Muscle of back (tissue), 13 donors: ENCODE measurements at places on chromosomes 4 and X. TPM values are rescaled to one million over a fixed set of nuclear protein-coding genes. Genes with fewer than 3 reads are reported as not detected.

Gene XAGE1A
- polyA plus RNA-seq: 0.90 TPM

Gene PGAM4
- not detected for polyA plus RNA-seq

Gene REELD1
- polyA plus RNA-seq: 0.12 TPM

GRCh38 chrX:19543951-19544381 is 28.7 kb upstream of the MAP3K15 start:
- DNase-seq: no peak

- peak; percentile 16 for DNase-seq
Measured at GRCh38 chr4:38266616-38267015, 306.4 kb downstream of the PTTG2 start.

DNA sequence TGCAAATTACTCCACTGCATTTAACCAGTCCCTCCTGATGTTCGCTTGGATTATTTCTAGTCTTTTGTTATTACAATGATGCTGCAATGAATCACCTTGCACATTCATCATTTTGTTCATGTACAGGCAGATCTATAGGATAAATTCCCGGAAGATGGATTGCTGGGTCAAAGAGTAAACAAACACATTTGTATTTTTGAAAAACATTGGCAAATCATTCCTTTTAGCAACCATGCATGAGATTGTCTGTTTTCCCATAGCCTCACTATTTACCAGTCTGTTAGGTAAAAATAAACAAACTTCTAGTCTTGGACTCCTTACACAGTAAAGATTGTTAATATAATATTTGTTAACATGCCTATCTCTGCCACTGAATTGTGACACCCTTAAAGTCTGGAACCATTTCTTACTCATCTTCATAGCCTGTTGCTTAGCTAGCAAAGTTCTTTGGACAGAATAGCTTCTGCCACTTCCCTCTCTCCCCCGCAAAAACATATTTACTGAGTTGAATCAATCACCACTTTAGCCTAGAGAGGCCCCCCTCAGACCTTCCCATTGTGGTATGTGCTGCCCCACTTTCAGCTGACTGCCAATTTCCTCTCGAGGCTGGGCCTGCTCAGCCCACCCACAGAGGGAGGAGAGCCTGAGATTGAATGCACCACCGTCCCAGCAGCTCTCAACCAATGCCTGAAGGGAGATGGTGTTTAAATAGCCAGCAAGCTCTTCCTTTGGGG is 108.4 kb upstream of the ATXN3L start:
- DNase-seq: no peak

GRCh38 chr4:708631-708933 is 3.0 kb downstream of the PCGF3 start:
- no peak for DNase-seq
